Chondrocyte (in vitro differentiated cells): ENCODE measurements at places on chromosomes 16 and 17. TPM values are rescaled to one million over a fixed set of nuclear protein-coding genes. Genes with fewer than 3 reads are reported as not detected.

The SLC52A1 gene
- total RNA-seq: not detected in 3 replicates

GRCh38 chr17:17842111-17842876 lies 5.5 kb upstream of the SREBF1 start:
- no peak for DNase-seq
- no peak overlapping the region for H3K4me3 ChIP-seq

GRCh38 chr17:68344701-68345136 lies 53.4 kb downstream of the ARSG start:
- no peak for DNase-seq
- no peaks in the 10 kb centered on the region for H3K27me3 ChIP-seq
- H3K4me3 ChIP-seq: no peak overlapping the region
- H3K4me1 ChIP-seq: peaks cover 5% of the 10 kb centered on the region
- no peak overlapping the region for H3K27ac ChIP-seq

GRCh38 chr16:17154981-17155380 lies 315.8 kb downstream of the XYLT1 start:
- H3K4me3 ChIP-seq: no peak overlapping the region
- H3K4me1 ChIP-seq: no peaks in the 10 kb centered on the region
- H3K36me3 ChIP-seq: no peaks in the 10 kb centered on the region

DNA sequence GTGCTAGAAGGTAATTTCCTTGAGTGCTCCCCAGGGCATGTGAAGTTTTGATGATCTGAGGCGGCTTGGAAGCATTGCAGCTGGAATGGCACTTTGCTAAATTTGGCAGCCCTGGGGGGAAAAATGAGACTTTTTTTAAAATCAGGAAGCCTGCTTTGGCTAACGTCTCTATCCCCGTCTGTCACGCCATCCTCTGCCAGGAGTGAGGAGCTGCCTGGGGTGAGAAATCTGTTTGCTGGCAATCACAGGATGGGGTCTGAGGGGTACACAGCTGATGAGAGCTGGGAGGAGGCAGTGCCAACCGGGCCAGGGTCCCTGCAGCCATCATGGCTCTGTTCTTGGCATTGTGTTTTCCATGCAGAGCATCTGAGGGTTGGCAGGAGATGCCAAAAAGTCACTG lies 2.0 kb downstream of the ABCC12 start:
- peaks cover 6% of the 10 kb centered on the region for H3K4me1 ChIP-seq
- no peak overlapping the region for H3K27ac ChIP-seq
- no peaks in the 10 kb centered on the region for H3K36me3 ChIP-seq

GRCh38 chr16:30947859-30948666 lies 805 bp upstream of the ORAI3 start:
- peak; percentile 95 for DNase-seq
- H3K4me3 ChIP-seq: peak overlapping the region; percentile 86
- H3K36me3 ChIP-seq: peaks cover 5% of the 10 kb centered on the region
- peaks cover 30% of the 10 kb centered on the region for H3K4me1 ChIP-seq
